ENCODE measurements at places on chromosomes 12 and 14.

DNA sequence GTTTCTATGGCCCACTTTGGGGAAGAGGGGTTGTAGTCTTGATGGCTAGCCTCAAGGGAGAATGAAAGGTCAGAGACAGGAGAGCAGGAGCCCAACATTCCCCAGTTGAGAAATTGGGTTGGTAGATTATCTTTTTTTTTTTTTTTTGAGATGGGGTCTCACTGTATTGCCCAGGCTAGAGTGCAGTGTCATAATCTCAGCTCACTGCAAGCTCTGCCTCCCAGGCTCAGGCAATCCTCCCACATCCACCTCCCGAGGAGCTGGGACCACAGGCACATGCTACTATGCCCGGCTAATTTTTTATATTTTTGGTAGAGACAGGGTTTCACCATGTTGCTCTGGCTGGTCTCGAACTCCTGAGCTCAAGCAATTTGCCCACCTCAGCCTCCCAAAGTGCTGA, 34.9 kb downstream of the BCAT1 start:
- H3K4me3 ChIP-seq: no peak overlapping the region
- no peak for DNase-seq
- peaks cover 2% of the 10 kb centered on the region for H3K36me3 ChIP-seq
- peaks cover 11% of the 10 kb centered on the region for H3K27me3 ChIP-seq
- peaks cover 9% of the 10 kb centered on the region for H3K4me1 ChIP-seq

DNA sequence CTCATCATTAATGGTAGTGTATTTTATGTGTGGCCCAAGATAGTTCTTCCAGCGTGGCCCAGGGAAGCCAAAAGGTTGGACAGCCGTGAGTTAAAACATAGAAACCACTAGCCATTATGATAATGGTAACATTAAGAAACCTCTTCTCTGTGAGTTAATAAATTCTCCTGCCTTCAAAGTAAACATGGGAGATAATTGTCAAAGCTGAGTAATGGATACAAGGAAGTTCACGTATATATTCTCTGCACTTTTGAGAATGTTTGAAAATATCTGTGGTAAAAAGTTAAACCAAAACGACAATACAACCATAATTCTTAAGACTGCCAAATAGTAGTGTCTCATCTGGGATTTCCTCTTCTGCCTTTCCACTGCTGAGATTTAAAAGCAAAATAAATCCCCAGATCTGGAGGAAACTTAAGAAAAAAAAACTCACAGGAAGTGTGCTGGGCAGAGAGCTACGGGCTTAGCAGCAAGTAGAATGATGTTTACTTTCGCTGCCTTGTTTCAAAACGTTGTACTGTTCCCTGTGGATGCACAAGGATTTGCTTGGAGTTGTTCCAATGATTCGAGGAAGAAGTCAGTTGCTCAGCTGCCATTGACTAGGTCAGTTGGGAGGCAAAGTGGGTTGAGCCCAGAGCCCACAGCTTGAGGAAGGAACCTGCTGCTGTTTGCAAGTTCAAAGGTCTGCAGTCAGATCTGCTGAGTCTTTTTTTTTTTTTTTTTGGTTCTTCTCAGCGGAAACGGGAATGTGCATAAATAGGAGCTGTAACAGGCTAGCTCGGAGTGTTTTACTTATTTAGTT, 1.7 kb downstream of the TPCN1 start:
- peak overlapping the region; percentile 94 for H3K27ac ChIP-seq
- peaks cover 12% of the 10 kb centered on the region for H3K36me3 ChIP-seq
- no peaks in the 10 kb centered on the region for H3K27me3 ChIP-seq
- peak overlapping the region; percentile 94 for H3K4me3 ChIP-seq
- peaks cover 31% of the 10 kb centered on the region for H3K4me1 ChIP-seq

GRCh38 chr14:71399057-71399487, 491.8 kb downstream of the PCNX1 start:
- no peaks in the 10 kb centered on the region for H3K27me3 ChIP-seq
- H3K4me3 ChIP-seq: peak overlapping the region; percentile 0
- H3K4me1 ChIP-seq: peaks cover 66% of the 10 kb centered on the region
- H3K36me3 ChIP-seq: no peaks in the 10 kb centered on the region
- DNase-seq: no peak

DNA sequence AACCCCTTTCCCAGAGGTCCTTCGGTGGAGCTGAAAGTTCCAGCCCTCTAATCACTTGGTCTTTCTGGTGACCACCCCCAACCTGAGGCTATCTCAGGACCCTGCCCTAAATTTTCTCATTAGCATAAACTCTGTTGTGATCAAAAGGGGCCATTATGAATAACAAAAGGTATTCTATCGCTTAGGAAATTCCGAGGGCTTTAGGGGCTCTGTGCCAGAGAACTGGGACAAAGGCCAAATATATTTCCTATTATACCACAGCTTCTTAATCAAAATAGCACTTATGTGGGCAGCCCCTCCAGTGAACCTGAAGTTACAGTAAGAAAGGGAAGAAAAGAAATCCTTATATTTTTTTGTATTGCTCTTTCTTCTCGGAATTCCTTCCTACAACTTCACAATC, 125.3 kb upstream of the NPAS3 start:
- H3K4me1 ChIP-seq: no peaks in the 10 kb centered on the region
- H3K27me3 ChIP-seq: no peaks in the 10 kb centered on the region
- DNase-seq: no peak
- no peaks in the 10 kb centered on the region for H3K36me3 ChIP-seq

- peaks cover 98% of the 10 kb centered on the region for H3K4me1 ChIP-seq
- H3K27ac ChIP-seq: peak overlapping the region; percentile 41
- H3K27me3 ChIP-seq: no peaks in the 10 kb centered on the region
- H3K4me3 ChIP-seq: peak overlapping the region; percentile 42
- peaks cover 24% of the 10 kb centered on the region for H3K36me3 ChIP-seq
These were observed 14.8 kb downstream of the ELK3 start for GRCh38 chr12:96208801-96209549.

DNA sequence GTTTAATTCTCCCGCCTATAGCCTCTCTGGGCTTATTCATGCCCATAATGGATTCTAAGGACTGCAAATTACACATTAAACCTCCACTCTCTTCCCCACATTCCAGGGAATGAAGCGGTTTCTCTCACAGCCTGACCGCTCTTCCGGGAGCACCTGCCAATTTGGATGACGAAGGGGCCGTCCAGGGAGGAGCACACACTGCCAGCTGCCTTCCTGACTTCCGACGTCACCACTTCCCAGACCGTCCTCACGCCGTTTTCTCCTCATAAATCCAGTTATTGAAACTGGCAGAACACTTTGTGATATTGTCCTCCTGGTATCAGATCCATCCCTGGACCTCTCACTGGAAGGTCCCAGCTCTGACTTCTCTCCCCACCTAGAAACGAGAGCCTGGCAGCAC, 87.6 kb downstream of the GCH1 start:
- no peak overlapping the region for H3K27ac ChIP-seq
- peaks cover 11% of the 10 kb centered on the region for H3K27me3 ChIP-seq
- DNase-seq: no peak
- no peaks in the 10 kb centered on the region for H3K4me1 ChIP-seq
- no peak overlapping the region for H3K4me3 ChIP-seq

Data from activated naive CD8-positive, alpha-beta T cell treated with anti-CD3 and anti-CD28 coated beads, Interleukin-2, amount 50 U/mL, for 24 hours (primary cell).